Activated CD4-positive, alpha-beta T cell treated with anti-CD3 and anti-CD28 coated beads, Interleukin-2, amount 50 U/mL, for 48 hours (primary cell): ENCODE measurements at places on chromosomes 5 and 9.

DNA sequence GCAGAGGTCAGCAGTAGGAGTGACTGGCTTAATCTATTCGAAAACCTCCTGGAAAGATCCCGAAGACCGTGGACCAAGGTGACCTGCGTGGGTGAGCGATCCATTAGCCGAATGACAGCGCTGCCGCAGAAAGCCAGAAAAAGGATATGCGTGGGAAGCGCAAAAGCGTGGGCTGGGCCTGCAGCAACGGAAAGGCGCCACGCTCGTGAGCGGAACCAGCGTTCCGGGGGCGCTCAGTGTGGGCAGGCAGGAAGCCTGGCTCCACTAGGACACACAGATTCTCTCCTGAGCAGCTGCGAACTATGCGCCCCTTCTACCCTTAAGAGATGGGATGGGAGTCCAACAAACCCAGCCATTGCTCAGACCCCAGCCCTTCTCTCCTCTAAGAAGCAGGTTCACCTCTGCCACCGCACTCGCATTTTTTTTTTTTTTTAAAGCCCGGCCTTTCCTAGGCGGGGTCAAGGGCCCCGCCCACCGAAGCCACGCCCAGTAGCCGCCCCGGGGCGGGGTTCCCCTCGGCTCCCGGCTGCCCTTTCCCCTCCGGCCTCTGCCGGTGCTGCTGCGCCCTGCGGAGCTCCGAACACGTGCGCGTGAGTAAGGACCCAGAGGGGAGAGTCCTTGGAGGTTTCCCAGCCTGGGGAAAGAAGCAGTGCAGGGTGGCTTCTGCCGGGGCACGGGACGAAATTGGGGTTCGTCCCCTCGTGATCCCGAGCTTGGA is 19.8 kb upstream of the MATR3 start:
- DNase-seq, result peak; percentile 85

DNA sequence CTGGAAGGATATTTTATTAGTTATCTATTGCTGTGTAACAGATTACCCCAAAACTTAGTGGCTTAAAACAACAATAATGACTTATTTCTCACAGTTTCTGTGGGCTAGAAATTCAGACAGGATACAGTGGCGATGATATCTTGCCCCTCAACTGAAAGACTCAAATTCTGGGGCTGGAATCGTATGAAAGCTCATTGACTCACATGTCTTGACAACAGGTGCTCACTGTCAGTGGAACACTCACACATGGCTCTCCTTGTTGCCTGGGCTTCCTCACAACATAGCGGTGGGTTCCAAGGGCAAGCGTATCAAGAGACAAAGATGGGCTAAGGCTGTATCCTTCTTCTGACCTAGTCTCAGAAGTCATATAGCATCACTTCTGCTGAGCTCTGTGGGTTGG is 3.7 kb upstream of the GNPDA1 start:
- no peak for DNase-seq

- no peak for DNase-seq
Observed at GRCh38 chr5:81172710-81173109, 60.4 kb upstream of the CKMT2 start.

- no peak for DNase-seq
Observed at GRCh38 chr9:99878651-99879050, 27.8 kb upstream of the STX17 start.

DNA sequence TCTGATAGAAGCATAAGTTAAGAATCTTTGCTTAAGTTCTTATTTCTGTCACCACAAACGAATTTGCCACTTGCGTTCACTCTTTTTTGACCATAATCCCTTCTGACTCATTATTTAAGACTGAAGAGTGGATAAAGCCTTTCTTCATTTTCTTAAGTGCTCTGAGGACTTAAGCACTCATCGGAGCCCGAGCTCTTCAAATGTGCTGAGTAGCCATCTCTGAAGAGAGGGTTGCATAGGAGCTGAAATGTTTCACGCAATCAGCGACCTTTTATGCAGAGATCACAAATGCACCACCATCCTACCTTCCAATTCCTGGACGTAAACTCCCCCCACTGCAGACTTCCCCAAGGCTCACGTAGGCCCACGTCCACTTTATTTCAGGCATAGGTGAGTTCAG is 699.2 kb downstream of the IRX1 start:
- no peak for DNase-seq

DNA sequence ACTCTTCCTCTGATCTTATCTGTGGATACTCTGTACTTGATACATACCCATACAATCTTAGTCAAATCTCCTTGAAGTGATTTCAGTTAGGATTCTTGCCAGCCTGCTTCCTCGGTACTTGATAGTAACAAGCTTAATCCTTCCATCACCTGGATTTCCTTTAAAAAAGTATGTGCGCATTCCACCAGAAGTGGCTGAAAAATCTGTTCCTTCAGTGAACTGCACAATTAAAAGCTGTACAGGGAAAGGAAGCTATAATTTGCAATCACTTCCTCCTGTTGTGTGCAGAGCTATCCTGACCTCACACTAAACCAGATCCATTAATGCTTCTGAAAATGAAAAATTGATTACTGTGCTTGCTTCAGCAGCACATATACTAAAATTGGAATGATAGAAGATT is 47.3 kb downstream of the PWWP2A start:
- DNase-seq, result no peak
